ENCODE measurements at places on chromosomes 4 and X. TPM values are rescaled to one million over a fixed set of nuclear protein-coding genes. Genes with fewer than 3 reads are reported as not detected.

- no peak overlapping the region for H3K27ac ChIP-seq
- no peaks in the 10 kb centered on the region for H3K27me3 ChIP-seq
- H3K36me3 ChIP-seq, result no peaks in the 10 kb centered on the region
- H3K4me1 ChIP-seq, result no peaks in the 10 kb centered on the region
- DNase-seq, result no peak
Observed at GRCh38 chr4:120964596-120964995, 42.1 kb upstream of the PRDM5 start.

GRCh38 chrX:53354669-53355068, 67.8 kb downstream of the SMC1A start:
- H3K36me3 ChIP-seq, result no peaks in the 10 kb centered on the region
- no peak overlapping the region for H3K27ac ChIP-seq
- H3K4me1 ChIP-seq, result no peaks in the 10 kb centered on the region

DNA sequence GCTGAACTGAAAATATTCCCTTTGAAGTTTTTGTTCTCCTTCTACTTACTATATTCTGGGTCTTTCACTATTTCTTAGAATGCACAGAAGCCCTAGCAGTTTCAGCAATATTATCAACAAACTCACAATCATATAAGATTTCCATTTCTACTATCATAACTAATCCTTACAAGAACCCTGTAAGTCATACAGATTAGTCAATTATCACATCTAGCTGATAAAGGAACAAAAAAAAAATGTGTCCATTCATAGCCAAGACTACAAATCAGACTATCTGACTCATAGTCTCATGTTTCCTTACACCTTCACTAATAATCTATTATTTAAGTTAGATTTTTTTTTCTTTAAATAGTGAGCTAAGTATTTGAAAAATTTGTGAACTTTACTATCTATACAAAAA, 72.5 kb downstream of the LRBA start:
- H3K36me3 ChIP-seq, result peaks cover 2% of the 10 kb centered on the region
- no peak overlapping the region for H3K27ac ChIP-seq
- peaks cover 67% of the 10 kb centered on the region for H3K4me1 ChIP-seq
- H3K4me3 ChIP-seq, result no peak overlapping the region

The CTSO gene
- total RNA-seq, result 15.2 TPM

- no peak overlapping the region for H3K4me3 ChIP-seq
Observed at GRCh38 chrX:292900-293897, 12.0 kb downstream of the PLCXD1 start.

The CT83 gene
- not detected for total RNA-seq

DNA sequence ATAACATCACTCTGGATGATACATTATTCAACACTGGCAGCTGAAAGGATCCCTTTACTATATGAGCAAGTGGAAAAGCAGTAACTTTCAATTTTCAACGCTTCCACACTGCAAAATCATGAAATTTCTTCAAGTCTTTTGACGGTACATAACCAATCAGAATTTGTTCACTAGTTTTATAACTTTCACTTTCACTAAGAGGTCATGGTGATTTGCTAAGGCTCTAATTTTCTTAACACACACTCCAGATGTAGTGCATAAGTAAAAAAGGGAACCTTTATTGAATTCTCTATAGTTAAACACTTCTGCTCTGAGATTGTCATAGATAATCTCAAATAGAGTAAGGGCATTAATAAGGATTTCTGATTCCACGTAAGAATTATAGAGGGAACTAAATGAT, 4.1 kb downstream of the ARMCX2 start:
- H3K27ac ChIP-seq, result peak overlapping the region; percentile 67
- H3K4me1 ChIP-seq, result peaks cover 18% of the 10 kb centered on the region
- H3K4me3 ChIP-seq, result peak overlapping the region; percentile 16

- H3K4me1 ChIP-seq, result peaks cover 3% of the 10 kb centered on the region
- no peak overlapping the region for H3K4me3 ChIP-seq
- no peak for DNase-seq
- no peaks in the 10 kb centered on the region for H3K27me3 ChIP-seq
- H3K27ac ChIP-seq, result no peak overlapping the region
Observed at GRCh38 chr4:169070071-169070894, 60.2 kb upstream of the CBR4 start.

All from naive thymus-derived CD8-positive, alpha-beta T cell (primary cell).